ENCODE measurements at places on chromosomes 3 and 15. TPM values are rescaled to one million over a fixed set of nuclear protein-coding genes. Genes with fewer than 3 reads are reported as not detected.

DNA sequence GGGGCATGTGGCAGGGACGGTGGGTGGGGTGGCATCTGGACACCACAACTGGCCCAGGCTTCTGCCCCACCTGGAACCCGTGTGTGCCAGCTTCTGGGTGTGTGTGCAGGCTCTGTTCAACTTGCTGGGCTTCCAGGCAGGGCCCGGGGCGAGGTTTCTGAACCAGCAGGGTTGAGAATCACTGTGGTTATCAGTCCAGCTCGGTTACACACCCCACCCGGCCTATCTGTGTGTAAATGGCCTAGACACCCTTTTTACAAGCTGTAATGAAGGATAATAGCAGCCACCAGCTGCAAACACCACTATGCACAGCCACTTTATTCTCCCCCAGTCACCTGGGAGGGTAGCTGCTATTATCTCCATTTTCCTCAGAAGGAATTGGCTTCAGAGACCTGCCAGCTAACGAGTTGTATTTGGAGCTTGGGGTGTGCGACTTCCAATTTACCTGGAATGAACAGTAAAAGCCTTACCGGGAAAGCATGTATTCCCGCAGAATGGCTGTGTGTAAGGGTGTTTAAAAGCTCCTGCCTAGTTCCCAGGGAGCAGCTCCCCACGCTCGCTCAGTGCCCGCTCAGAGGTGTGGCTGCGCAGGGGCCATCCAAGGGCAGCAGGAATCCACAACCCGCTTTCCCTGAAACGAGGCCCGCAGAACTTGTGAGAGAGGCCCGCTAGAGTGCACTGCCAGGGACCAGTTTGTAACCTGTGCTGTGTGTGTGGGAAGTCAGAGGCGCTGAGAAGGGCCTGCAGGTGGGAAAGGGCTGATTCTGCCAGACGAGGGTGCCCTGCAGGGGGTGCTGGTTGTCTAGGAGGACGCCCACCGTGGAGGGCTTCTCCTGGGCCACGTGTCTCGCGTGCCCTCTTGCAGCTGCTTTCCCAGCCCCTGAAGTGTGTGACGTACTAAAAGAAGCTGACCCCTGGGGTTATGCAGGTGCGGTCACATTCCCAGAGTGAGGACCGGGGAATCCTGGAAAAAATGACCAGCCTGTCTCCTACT lies 83.5 kb downstream of the C3orf70 start:
- no peak for DNase-seq

GRCh38 chr3:67297715-67298475 lies 299.8 kb downstream of the KBTBD8 start:
- no peak for DNase-seq

GRCh38 chr3:39183211-39184080 lies 8.9 kb downstream of the XIRP1 start:
- DNase-seq: no peak

GRCh38 chr3:69948246-69948862 lies 51.2 kb upstream of the SAMMSON start:
- no peak for DNase-seq

Gene SERINC4
- not detected for total RNA-seq

Gene CFAP44
- 4.0 TPM for total RNA-seq

GRCh38 chr15:55799291-55800212 lies 56.6 kb upstream of the PRTG start:
- no peak for DNase-seq

DNA sequence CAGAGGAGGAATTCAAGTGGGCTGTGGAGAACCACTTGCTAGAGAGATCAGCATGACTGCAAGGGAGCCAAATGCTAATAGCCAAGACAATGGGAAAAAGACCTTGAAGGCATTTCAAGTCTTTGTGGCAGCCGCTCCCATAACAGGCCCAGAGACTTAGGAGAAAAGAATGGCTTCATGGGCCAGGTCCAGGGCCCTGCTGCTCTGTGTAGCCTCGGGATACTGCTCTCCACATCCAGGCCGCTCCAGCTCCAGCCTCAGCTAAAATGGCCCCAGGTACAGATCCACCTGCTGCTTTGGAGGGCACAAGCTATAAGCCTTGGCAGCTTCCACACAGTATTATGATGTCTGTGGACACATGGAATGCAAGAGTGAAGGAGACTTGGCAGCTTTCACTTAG lies 157.7 kb downstream of the NECTIN3 start:
- no peak for DNase-seq

DNA sequence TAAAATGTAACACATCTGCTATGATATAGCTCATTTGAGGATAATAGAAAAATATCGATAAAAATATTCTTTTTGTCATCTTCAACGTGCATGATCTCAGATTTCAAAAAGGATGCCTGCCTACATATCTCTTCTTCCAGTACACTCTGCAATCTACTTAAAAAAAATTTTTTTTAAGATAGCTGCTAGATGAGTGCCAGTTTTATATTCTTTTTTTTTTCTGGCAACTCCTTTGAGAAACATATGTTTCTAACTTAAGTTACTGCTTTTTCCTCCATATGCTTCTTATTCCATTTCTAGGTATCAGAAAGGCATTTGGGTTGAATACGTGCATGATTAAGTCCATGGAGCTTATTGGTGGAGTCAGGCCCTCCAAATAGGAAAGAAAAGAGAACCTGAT lies 160.4 kb downstream of the PPM1L start:
- DNase-seq: no peak

GRCh38 chr3:180881065-180881801 lies 31.2 kb upstream of the FXR1 start:
- no peak for DNase-seq

DNA sequence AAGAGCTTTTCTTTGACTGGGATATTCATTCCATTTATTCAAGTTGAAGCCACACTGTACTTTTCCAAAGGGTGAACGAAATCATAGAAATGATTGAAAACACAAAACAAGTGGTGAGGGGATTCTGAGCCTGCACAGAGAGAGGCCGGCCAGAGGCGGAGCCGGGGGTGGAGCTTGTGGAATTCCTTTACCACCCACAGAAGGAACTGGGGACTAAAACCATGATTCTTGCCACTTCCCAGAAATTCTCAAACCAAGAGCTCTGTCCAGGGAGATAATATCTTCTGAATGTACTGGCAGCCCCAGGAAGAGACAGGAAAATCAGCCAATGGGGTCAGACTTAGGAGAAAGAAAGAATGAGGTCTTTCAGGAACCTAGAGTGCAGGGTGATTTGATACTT lies 20.8 kb downstream of the FBN1 start:
- DNase-seq: no peak

Gene CCDC54
- not detected for total RNA-seq

Gene CHRM5
- total RNA-seq: not detected

Gene CPN2
- total RNA-seq: not detected

Gene TLR9
- total RNA-seq: not detected

DNA sequence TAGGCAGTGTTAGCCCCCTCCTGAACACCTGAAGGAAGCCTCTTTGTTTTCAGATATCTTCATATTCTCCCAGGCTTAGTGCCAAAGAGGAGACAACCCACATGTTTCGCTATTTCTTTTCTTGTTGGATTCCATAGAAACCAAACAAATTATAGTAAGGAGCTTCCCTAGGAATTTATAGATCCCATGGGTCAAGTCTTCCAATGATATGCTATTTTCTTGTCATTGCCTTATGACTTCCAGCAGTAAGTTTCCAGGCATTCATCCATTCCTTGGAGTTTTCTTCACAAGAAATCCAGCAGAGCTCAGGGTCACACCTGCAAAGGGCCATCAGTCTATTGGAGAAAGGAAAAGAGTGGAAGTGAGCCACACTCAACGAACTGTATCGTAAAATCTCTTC lies 9.9 kb upstream of the KCNMB2 start:
- DNase-seq: no peak

- DNase-seq: no peak
Measured at GRCh38 chr3:68878322-68878721, 54.0 kb downstream of the TAFA4 start.

Gene FNDC3B
- 23.9 TPM for total RNA-seq

- no peak for DNase-seq
Measured at GRCh38 chr3:146682171-146682570, 77.0 kb upstream of the PLSCR5 start.

DNA sequence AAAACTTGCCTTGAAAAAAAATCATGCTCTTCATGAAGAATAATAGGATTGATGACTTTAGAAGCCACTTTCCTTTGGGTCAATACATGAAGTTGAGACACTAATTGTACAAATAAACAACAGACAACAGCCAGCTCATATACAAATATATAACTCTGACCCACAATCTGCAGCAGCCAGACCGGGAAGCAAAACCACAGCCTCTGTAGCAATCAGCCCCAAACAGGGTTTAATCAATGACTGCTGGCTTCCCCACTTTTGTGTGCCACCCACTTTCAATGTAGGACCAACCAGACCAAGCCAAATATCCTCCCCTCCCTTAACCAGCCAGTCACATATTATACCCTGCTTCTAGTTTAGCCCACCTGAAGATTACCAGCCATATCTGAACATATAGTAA lies 39.0 kb downstream of the IFT57 start:
- no peak for DNase-seq

DNA sequence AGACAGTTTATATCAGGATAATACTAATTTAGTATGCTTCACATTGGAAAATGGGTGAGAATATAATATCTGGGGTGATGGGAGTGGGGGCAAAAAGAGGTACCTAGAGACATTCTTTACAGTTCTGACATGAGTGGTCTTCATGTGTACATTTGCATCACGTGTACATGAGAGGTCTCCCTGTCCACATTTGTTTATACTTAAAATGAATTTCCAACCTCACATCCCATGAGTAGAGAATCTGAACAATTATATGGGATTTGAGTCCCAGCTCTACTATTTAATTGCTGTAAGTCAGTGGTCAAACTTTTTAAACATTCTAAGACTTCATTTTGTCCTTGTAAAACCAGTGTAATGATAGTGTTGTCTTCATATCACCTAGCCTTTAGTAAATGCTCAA lies 408.4 kb downstream of the NAALADL2 start:
- no peak for DNase-seq

DNA sequence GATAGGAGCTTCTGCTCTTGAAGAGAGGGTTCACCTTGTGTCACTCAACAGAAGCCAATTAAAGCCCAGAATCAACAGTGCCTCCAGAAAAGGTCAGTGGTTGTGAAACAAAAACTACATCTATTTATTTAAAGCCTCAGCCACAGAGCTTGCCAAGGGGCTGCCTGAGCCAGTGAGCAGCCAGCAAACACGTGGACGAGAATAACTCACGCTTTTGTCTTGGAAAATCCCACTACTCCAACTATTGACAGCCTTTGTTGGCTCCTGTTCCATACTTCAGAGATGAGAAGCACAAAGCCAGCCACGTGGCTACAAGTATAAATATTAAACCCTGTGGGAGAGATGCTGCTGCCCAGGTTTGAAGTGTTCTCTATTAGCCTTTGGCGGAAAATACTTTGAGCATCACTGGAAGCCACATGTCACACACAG lies 10.3 kb downstream of the GPR156 start:
- no peak for DNase-seq

Gene PDE8A
- 48.5 TPM for total RNA-seq

Gene FAH
- 12.5 TPM for total RNA-seq

DNA sequence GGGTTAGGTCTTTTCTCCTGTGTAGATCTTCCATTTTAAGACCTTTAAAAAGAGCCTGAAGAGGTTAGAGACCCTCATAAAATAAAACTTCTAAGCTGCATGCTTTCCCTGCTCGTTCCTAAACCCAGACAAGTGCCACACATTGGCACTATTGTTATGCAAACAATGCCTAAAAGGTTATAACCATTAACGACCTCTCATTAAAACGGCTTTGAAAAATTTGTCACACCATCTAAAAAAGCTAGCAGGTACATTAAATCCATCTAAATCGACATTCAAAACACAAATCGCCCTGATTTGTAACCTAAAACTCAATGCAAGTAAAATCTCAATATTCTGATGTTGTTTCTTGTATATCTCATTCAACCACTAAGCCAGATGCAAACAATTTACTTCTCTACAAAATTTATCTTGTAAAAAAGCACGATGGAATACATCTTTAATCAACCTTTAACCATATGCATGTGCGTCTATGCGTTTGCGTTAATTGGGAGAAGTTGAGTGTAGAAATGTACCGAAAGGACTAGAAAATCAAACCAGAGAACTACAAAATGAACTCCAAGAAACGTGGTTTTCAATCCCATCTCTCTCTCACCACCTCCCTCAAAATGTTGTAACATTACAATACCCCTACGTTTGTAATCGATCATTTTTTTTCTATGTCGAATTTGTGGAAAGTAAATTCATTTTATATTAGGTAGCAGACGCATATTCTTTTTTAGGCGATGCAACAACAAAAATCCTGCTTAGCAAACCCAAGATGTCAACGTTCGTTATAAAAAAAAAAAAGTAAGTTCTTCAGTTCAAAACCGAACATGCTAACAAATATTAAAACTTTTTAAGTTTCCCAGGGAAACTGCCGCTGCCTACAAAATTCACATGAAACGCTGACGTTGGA lies 1.2 kb downstream of the ALDH1A2 start:
- DNase-seq: no peak

DNA sequence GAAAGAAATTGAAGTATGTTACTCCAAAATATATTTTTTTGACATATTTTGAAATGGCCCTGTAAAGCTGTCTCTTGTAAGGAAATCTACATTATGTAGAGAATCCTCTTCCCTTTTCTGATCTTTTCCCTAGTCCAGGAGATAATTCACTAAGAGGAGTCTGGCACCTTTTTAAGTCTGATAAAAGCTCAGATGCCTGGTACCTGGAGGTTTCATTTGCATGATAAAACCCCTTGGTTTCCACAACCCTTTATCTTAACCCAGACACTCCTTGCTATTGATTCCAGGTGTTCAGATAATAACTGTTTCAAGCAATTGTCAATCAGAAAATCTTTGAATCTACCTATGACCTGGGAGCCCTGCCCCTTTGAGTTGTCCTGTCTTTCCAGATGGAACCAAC lies 26.5 kb downstream of the FGF12 start:
- no peak for DNase-seq

Gene PPARG
- 9.7 TPM for total RNA-seq

Gene SCN11A
- 0.64 TPM for total RNA-seq

DNA sequence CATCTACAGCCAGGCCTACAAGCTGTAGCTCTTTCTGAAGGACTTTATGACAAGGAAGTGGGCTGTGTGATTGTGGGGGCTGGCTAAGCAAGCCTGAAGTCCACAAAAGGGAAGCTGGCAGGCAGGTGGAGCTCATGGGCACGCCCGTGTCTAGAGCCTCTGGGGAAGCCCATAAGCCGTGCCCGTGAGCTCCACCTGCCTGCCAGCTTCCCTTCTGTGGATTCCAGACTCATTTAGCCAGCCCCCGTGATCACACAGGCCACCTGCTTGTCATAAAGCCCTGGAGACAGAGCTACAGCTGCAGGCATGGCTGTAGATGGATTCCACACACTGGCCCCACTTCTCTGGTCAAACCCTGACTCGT lies 15.2 kb downstream of the EFCC1 start:
- no peak for DNase-seq

- DNase-seq: no peak
Measured at GRCh38 chr3:171358881-171359198, 101.4 kb downstream of the TNIK start.

GRCh38 chr3:127174715-127175140 lies 18.2 kb upstream of the PRR23E start:
- no peak for DNase-seq
